IPS DF 6.9 (cell line): ENCODE measurements at places on chromosomes 12 and 14.

DNA sequence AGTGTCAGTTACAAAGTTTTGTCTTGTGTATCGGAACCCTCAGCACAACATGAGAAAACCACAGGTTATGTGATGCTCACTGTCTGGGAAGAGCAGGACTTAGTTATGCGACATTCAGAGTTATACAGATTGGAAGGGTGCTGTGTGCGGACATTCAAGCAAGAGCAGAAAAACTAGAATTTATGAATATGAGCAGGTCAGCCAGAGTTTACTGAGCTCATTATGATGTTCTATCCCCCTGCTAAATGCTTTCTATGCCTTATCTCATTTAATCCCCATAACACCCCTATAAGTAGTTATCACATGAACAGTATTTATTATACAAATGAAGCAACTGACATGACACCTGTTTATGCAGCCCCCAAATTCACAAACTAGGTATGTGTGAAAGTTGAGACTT is 1083.2 kb downstream of the FLRT2 start:
- DNase-seq = no peak

DNA sequence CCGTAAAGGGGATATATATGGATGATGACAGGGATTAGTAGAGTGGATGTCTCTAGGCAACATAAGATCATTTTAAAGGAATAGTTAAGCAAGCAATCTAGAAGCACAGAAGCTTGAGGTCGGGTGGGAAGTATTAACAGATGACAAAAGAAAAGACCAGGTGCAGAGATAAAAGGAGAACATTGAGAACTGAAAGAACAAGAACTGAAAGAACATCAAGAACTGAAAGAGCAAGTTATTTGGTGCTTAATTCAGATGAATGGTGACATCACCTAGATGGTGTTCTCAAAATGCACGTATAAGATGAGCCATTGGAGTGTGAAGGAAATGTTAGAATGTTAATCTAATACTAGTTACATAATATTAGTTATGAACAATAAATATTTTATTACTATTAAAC is 224.0 kb upstream of the PDE3A start:
- no peak for DNase-seq

- no peak for DNase-seq
Measured at GRCh38 chr12:92442782-92443181, 260.0 kb upstream of the PLEKHG7 start.

DNA sequence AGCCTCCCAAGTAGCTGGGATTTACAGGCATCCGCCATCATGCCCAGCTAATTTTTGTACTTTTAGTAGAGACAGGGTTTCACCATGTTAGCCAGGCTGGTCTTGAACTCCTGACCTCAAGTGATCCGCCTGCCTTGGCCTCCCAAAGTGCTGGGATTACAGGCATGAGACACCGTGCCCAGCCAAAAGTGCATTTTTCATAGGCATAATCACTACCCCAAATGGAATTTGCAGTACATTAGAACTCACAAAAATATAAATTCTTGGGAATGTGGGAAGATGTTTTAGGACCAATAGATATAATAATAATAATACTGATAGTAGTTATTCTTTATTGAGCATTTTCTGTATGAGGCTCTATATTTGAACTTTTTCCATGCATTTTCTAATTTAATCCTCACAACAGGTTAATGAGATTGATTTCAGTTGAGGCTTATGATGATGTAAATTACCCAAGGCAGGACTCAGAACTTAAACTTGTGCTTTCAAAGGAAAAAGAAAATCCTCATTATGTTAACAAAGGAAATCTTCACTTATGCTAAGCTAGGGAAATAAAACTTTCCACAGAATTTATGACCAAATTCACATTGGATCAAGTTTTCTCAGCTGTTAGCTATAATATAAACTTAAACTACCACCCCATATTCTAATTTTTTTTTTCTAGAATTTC is 121.6 kb downstream of the SRGAP1 start:
- no peak for DNase-seq

GRCh38 chr12:71942703-71943102 is 4.1 kb downstream of the TPH2 start:
- no peak for DNase-seq

DNA sequence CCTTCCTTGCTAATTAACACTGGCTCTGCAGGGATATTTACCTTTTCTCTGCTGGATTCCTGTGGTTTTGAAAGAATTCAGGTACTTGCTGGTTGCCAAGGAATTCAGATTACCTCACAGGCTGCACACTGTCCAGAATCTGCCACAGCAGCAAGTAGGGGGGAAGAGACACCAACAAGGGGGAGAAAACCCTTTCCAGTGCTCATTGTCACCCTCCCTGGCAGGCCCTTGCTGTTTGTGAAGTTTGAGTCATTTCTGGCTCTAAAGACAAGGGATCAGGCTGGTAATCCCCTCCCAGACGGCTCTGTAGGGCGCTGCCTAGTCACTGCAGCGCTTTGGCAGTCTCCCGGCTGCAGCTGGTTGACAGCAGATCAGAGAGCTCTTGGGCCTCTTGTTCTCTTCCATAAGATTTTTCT is 50.8 kb downstream of the TTLL5 start:
- no peak for DNase-seq

DNA sequence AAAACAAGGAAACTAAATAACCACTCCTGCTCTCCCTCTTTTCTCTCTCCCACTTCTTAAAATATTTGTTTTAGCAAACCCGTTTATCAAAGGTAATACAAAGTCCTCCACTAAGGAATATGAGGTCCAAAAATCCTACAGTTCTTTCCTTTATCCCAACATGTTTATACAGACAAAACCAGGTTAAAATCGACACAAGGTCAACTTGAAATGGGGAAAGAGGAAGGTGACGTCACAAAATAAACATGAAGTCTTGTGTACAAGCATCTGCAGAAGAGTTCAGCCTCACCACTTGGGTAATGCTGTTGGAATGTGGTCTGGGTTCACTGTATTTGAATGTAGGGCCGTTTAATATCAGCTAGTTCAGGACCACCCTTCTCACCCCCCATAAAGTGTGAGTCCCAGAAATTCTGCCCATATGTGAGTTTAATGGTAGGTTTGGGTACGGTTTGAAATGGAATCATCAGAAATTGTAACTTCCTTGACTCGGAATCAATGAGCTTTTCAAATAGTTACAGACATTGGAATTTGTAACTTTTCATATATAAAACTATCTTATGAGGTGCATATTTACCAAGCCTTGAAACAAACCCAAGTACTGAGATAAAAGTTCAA is 120.0 kb upstream of the SLC38A2 start:
- DNase-seq = no peak

DNA sequence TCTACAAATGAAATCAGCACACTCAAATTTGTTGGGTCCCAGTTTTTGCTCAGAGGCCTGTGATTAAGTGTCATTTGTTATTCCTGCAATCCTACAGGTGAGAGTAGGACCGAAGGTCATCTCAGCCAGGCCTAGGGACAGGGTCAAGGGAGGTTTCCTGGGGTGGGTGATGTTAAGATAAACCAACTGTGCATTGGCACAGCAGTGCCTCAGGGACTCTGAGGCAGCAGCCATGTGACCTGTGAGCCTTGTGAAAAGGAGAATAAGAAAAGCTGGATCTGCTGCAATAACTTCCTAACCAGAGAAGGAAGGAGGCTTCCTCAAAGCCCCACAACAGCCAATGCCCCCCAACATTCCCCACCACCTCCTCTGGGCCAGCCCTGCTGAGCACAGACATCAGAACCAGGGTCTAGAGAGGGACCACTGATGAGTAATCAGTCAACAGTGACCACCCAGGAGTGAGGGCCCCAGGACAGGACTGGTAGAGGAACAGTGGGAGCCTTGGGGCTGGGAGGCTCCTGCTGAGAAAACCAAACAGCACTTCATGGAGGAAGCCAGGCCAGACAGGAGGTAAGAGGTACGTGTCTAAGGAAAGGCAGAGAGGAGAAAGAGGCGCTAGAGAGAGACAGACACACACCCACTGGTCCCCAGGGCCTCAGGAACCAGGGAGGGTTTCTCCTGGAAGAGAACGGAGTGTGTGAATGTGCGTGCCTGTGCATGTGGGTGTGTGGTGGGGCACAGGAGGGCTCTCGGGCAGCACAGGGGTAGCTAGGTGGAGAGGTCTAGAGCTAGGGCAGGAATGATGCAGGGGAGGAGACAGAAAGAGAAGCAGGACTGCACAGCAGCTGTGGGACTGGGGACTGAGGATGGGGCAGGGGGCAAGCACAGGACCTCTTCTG is 82.4 kb downstream of the ITPK1 start:
- DNase-seq = no peak

GRCh38 chr12:108289350-108290161 is 49.6 kb downstream of the CMKLR1 start:
- no peak for DNase-seq

GRCh38 chr14:81927070-81927469 is 393.4 kb upstream of the SEL1L start:
- DNase-seq = peak; percentile 9

DNA sequence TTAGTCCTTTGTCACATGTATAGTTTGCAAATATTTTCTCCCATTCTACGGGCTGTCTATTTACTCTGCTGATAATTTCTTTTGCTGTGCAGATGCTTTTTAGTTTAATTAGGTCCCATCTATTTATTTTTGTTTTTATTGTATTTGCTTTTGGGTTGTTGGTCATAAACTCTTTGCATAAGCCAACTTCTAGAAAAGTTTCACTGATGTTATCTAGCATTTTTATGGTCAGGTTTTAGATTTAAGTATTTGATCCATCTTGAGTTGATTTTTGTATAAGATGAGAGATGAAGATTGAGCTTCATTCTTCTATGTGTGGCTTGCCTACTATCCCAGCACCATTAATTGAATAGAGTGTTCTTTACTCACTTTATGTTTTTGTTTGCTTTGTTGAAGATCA is 1008.4 kb upstream of the ATXN7L3B start:
- DNase-seq = no peak
